Fibroblast of upper back skin (primary cell): ENCODE measurements at places on chromosomes 6 and 20.

DNA sequence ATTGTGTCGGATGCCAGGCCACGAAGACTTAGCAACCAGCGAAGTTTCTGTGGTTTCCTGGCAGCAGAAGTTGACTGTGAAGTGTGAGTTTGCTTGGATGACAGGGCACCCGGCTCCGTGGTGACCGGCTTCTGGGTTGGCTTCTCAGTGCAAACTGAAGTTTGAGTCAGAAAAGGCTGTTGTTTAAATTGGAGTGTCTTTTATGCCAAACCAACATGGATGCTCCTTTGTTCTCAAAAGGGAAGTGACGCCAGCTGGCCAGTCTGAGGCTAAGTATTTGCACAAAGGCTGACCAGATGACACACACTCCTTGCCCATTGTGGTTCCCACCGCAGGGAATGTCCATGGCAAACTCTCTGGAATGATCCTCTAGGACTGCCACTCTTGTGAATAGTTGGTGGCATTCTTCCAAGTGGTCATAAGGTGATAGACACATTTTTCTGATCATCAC is 164.8 kb upstream of the QKI start:
- no peak for DNase-seq

DNA sequence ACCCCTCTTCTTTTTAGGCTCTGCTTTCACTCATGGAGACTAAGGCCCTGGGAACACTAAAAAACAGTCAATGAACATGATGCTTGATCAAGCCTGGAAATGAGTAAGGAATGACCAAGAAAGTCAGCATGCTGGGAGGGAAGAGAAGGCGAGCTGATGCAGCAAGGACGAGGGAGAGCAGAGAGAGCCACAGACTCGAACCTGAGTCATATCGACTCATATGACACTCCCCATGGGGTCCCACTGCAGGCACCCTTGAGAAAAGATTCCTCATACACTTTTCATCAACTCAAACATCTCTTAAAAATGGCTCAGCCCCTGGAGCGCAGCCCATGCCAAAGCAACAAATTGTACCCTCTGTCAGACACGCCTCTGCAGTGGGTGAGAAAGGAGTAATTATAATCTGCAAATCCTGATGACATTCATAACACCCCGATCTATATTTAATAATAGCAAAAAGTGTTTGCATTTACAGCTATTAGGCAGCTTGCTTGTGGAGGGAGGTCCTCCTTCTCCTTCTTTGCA is 127.2 kb downstream of the F13A1 start:
- peak; percentile 55 for DNase-seq

- no peak for DNase-seq
Observed at GRCh38 chr6:163460307-163460782, 45.8 kb downstream of the QKI start.

- no peak for DNase-seq
Observed at GRCh38 chr20:63844511-63844991, 13.5 kb upstream of the ZBTB46 start.

- DNase-seq: no peak
Observed at GRCh38 chr6:145891565-145891964, 72.6 kb downstream of the SHPRH start.

GRCh38 chr6:12842658-12843057 is 126.1 kb downstream of the PHACTR1 start:
- no peak for DNase-seq

GRCh38 chr6:113979937-113980336 is 9.0 kb upstream of the HDAC2 start:
- DNase-seq: no peak

DNA sequence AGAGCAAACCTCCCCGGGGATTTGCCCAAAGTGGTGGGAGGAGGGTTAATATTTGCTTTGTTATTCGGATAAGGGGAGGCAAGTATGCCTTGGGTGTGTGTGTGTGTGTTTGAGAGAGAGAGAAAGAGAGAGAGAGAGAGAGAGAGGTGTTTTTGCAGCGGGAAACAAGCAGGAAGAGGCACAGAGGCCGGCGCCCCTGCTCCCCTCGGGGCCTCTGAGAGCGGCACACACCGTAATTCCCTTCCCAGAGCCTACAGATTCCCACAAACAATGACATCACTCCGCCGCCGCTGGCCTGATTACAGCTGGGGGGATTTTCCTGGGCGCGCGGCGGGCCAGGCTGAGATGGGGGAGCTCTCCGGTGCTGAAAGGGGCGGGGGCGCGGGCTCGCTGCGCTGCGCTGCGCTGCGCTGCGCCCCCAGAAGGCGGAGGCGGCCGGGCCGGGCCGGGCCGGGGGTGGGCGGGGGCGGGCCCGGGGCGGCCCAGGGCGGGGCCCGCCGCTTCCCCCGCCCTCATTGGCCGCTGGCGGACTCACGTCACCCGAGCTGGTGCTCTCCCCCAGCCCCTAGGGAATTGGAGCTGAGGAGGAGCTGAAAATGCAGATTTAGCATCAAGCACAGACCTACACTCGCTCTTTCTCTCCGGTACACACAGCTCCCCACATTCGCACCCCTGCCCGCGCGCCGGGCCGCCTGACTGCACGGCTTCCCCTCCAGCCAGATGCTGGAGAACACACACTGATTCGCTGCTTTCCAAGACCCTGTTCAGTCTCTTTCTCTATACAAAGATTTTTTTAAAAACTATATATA is at the start of gene PCSK2:
Gene PCSK2, plus strand, starts transcription at position 631 of the 809 bp plus-strand sequence. CDS start 266 bp downstream, outside the sequence.
- DNase-seq: peak; percentile 77

GRCh38 chr6:118335325-118335816 is 212.7 kb upstream of the PLN start:
- no peak for DNase-seq

- no peak for DNase-seq
Observed at GRCh38 chr6:1587977-1588376, 21.7 kb upstream of the FOXC1 start.
